ENCODE measurements at places on chromosomes 13 and 19. TPM values are rescaled to one million over a fixed set of nuclear protein-coding genes. Genes with fewer than 3 reads are reported as not detected.

DNA sequence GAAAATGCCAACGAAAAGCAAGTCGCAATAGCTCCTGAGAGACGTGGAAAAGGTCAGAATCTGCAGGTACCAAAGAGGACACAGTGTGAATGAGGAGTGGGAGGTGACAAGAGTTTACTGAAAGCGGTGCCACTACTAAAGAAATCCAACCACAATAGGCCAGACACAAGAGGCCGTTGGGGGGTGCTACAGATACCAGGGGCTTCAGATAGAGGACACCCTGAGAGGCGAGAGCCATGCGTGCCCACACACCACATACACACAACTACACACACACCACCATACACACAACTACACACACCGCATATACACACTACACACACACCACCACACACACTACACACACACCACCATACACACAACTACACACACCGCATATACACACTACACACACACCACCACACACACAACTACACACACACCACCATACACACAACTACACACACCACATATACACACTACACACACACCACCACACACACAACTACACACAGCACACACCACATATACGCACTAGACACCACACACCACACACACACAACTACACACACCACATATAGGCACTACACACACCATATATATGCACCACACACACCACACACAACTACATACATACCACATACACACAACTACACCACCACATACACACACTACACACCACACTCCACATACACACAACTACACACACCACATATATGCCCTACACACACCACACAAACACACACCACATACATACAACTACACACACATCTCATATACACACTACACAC, 28.5 kb downstream of the CRYL1 start:
- DNase-seq, result no peak

DNA sequence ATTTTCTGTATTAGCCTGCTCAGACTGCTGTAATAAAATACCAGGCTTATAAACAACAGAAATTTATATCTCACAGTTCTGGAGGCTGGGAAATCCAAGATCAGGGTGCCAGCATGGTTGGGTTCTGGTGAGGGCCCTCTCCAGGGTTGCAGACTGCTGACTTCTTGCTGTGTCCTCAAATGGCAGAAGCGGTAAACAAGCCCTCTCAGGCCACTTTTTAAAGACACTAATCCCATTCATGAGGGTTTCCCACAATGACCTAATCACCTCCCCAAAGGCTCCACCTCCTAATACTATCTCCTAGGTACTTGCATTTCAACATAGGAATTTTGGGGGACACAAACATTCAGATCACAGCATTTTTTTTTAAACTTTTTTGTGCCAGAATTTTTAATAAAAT, 159.3 kb downstream of the PDS5B start:
- no peak for DNase-seq

ITGBL1 gene
- total RNA-seq, result 0.21 TPM

GRCh38 chr13:21338639-21339278, 120.3 kb downstream of the ZDHHC20 start:
- DNase-seq, result no peak

DNA sequence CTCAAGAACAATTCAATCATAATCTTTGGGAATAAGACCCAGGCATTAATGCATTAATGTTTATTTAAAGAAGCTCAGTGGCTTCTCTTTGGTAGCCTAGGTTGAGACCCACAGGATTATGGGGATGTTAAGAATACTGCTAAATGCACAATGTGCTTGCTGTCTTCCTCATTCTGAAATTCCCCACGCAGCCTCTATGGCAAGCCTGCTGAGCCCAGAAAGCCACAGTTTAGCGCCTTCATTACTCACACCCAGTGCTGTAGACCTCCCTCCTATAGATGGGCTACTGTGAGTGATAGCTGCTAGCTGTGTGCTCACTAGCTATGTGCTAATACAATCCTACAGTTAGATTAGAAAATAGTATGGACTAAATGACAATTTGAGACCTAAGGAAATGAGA, 90.6 kb downstream of the TNFSF13B start:
- no peak for DNase-seq

DNA sequence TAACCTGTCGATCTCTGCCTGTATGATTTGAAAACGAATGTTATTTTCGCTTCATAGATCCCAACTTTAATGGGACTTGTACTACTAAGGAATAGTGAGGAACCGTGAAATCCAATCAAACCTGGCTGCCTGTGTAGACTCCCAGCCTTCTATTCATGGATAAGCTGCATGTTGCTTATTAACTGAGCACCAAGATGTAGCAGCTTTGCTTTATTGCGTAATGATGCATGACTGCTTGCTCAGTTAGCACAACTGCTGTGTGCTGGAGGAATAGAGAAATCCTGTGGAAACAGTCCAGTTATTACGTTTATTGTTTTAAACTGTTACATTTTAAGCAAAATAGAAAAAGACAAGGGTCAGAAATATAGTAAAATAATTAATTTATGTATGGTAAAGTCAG, 108.2 kb downstream of the SHISA2 start:
- peak; percentile 74 for DNase-seq

DNA sequence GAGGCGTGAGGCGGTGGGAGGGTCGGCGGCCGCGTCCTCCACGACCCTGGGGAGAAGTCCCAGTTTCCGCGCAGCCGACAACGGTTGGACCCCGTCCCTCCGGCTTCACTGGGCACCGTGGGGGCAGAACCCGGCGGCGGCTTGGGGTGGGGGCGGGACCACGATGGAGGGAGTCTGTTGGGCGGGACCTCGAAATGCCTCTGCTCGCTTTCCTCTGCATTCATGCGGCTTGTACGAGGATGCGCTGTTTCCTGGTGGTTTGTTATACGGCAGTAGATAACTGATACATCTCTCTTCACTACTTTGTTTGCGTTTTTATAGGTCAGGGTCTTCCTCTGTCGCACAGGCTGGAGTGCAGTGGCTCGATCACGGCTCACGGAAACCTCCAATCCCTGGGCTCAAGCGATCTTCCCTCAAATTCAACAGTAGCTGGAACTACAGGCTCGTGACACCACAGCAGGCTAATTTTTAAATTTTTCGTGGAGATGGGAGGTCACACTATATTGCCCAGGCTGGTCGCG, 24.6 kb upstream of the ZNF846 start:
- no peak for DNase-seq

KLF2 gene
- total RNA-seq, result 1.9 TPM

CDX2 gene
- not detected for total RNA-seq

RUBCNL gene
- 1.8 TPM for total RNA-seq
